ENCODE measurements at places on chromosomes 6 and 20. TPM values are rescaled to one million over a fixed set of nuclear protein-coding genes. Genes with fewer than 3 reads are reported as not detected.

LKAAEAR1 gene
- total RNA-seq = not detected

GJA10 gene
- total RNA-seq = not detected

COX7A2 gene
- 126 TPM for total RNA-seq

DNA sequence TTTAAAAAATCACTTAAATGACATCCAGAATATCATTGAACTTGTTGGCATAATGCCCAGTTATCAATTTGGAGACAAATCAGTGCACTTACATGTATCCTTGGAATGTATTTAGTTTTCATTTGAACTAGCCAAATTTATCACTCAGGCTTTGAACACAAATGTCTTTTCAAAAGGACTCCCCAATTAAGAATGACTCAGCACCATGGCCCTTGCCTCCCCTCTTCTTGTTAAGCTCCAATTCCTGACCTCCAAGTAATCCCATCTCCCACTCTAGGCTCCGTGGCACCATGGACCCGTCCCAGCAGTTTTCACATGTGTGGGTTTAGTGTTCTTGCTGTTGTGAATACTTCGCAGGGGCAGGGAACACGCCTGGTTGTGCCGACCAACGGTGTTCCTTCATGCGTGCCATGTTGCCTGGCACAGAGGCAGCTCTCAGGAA lies 2.7 kb downstream of the AKAP12 start:
- no peak for DNase-seq

GRCh38 chr20:57711311-57711712 lies 1.5 kb upstream of the PMEPA1 start:
- no peak for DNase-seq

DNA sequence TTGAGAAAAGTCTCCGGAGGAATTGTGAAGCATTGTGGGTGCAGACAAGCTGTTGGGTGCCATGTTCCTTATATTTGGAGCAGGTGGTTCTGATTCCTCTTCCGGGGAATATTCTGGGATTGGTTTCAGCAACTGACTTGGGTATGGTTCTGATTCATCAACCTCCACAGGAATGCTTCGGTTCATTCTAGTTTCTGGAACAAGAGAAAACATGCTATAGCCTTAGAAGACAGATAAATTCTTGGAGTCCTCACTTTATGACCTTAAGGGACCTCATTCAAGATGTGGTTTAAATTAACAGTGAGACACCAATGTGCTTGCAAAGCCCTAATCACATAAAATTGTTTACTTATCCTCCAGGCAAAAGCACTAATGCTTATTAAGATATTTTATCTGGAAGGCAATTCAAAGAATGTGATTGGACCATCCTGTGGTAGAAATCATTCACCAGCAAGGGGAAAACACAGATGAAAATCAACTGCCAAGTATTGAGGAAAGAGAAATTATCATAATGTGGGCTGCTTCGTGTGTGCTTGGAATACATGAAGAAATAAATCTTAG lies 13.7 kb downstream of the TRAF3IP2 start:
- no peak for DNase-seq

DNA sequence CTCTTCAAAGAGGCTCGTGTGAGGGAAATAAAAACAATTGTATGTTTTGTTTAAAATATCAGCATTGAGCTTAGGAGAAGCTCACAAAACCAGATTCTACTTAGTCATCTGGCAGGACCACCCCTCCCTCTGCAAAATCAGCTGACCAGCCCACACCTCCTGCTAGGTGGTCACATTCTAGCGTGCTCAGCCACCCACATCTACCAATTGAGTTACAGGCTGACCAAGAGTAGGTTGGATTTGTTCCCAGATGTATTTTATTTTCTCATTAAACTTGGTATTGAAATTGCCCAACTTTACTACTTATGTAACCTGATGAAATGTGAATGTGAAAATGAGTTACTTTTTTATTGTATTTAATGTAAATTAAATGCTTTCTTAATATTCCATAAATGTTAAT lies 56.2 kb downstream of the SLC22A2 start:
- DNase-seq = no peak

Data from esophagus muscularis mucosa (tissue), 4 donors.